ENCODE measurements at places on chromosomes 3 and 15.

DNA sequence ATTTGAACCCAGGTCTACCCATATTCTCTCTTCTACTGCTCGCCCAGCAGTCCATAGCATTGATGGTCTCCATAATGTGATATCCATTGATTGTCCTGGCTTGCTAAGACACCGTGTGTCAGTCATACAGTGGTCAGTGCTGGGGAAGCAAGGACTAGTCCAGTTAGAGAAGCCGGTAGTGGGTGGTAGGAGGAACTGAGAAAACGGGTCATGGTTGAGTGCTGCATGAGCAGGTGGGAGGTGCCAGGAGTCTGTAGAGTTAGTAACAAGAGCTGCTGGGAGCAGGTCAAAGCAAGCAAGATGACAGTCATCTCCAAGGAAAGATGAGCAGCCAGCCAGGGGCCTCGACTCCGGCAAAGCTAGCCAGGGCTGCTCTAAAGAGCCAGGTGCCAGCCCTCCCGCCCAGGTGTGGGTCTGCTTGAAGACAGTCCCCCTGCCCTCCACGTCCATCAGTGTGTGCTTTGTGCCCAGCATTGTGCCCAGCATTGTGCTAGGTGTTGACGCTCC, 29.5 kb upstream of the USP3 start:
- no peak for DNase-seq

GRCh38 chr3:141659821-141660613, 78.1 kb upstream of the RNF7 start:
- DNase-seq, result no peak

DNA sequence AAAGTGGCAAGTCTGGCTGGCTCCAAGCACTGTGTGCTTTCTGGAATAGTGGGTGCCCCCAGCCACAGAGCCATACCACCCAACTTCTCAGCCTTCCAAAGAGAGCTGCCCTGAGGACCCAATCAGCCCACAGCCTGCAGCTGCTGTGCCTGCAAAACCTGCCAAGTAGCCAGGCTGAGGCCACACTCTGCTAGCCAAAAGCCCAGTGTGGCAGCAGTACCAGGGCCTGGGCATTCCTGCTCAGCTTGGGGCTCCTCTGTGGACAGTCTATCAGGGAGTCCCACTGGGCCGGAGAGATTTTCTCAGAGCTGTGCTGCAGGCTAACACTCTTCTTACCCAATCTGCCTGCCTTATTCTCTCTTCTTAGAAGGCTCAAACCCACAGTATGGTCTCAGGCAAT, 136.5 kb downstream of the TPRA1 start:
- no peak for DNase-seq

GRCh38 chr3:12268049-12268735, 20.7 kb upstream of the PPARG start:
- DNase-seq, result no peak

DNA sequence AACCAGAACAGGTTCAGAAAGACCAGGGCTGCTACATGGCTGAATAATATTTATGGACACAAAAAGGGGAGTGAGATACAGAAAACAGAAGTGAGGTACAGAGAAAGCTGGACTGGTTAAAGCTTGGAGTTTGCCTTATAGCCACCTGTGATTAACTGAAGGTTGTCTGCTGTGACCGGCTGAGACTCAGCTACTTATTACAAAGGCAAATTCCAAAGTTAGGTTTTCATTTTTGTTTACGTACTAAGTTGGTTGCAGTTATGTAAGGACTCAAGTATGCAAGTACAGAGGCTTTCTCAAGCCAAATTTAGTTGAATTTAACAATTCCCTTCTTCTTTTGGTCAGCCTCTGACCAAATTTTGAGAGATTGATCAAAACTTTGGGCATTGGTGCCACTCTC, 264.6 kb downstream of the THSD4 start:
- no peak for DNase-seq

Measured in HCT116 (cell line).